ENCODE measurements at places on chromosomes 7 and 10.
A peak's percentile ranks its signal among the peaks of the same experiment; 100 is the strongest.

GRCh38 chr7:4878336-4879335 is 4.9 kb downstream of the RADIL start:
- DNase-seq = no peak

GRCh38 chr7:155656891-155657290 is 12.4 kb downstream of the RBM33 start:
- DNase-seq = no peak

- DNase-seq = no peak
These were observed 199.1 kb upstream of the PRKCQ start for GRCh38 chr10:6778992-6779701.

DNA sequence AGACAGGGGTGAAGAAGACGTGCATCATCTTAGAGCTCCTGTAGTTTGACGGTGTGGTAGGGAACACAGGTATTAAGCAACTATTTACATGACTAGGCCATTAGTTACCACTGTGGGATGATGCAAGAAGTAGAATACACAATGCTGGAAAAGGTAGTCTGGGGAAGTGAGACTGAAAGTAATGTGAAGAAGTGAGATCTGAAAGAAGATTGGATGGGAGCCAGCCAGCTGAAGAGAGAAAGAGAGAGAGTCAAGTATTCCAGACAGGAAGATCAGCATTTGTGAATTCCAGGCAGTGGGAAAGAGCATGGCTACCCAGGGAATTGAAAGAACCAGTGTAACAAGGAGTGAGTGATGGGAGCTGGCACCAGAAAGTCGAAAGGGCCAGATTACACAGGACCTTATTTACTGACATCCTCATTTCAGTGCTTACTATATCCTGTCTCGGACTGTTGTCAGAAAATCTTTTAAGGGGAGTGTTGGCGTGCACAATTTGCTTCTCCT is 4.0 kb upstream of the CFAP58 start:
- peak; percentile 50 for DNase-seq

DNA sequence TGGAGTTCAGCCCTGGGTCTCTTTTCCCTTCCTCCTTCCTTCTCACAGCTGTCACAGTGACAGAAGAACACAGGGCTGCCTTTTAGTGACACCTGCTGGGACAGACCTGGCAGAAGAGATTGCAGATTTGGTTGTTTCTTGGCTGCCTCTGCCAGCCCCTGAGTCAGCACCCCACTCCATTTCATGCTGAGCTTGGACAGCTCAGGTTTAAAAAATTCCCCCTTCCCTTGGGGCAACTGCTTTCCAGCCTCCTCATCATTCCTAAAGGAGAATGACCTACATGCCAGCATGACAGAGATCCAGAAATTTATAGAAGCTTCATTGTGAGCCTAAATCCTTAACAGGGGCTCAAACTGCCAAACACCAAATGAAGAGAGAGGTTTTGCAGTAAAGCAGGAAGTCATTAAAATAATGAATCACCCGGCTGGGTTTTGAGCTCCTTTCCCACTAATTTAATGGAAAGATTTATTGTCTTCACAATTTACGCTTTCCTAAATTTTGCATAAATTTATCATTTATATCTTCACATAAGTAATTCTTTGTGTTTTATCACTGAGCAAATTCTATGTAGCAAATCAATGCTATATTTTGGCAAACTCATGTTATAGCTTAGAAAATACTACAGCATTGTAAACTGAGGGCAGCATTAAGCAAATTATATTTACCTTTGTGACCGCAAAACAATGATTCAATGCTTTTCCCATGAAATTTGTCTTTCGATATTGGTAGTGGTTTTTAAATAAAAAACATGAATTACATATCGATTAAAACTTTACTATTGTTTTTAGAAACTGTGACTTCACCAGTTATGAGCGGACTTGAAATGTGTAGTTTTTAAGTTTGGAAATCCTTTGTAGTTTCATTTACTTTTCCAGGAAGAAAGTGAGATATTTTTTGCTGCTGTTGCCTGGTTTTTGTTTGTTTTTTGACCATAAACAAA is 399.5 kb upstream of the ANKRD30A start:
- DNase-seq = peak; percentile 25

- DNase-seq = peak; percentile 20
These were observed 572 bp downstream of the ATP5MF start for GRCh38 chr7:99465421-99465768.

All from hematopoietic multipotent progenitor cell treated with erythropoietin and hydrocortisone succinate and interleukin-3 and kit ligand, for 4 days (in vitro differentiated cells).